ENCODE measurements at places on chromosomes 12 and 14.

DNA sequence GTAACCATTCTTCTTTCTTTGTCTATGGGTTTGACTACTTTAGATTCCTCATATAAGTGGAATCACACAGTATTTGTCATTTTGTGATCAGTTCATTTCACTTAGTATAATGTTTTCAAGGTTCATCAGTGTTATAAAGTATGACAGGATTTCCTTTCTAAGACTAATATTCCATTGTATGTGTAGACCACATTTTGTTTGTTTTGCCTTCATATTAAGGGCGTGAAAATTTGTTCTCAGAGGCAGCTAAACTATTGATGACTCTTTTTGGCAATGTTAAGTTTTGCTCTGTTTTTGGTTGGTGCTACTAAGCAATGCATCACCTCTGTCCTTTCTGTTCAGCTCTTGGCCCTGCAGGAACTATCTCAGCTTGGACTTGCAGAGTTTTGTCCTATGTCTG is 1.7 kb upstream of the KLRG1 start:
- DNase-seq, result no peak

DNA sequence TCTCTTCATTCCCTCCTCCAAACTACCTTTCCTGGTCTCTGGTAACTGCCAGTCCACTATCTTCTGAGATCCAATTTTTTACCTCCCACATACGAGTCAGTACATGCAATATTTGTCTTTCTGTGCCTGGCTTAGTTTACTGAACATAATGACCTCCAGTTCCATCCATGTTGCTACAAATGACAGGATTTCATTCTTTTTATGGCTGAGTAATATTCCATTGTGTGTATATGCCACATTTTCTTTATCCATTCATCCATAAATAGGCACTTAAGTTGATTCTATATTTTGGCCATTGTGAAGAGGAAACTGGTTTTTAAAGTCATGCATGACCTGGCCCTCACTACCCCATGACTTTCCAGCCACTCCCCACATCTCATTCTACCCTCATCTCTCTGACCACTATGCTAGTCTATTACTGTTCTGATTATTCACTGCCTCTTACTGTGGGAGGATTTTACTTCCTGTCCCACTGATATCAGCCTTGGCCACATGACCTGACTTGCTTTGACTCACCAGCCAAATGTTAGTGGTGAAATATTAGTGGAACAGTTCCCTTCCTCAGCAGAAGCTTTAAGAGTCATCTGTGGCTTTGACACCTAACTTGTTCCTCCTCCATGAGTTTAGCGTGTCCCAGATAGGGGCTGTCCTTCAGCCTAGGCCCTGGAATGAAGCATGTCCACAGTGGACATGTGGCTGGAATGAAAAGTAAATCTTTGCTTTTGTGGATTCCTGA is 52.2 kb downstream of the GOLGA5 start:
- peak; percentile 45 for DNase-seq

GRCh38 chr12:31207799-31208465 is 118.0 kb downstream of the SINHCAF start:
- no peak for DNase-seq

DNA sequence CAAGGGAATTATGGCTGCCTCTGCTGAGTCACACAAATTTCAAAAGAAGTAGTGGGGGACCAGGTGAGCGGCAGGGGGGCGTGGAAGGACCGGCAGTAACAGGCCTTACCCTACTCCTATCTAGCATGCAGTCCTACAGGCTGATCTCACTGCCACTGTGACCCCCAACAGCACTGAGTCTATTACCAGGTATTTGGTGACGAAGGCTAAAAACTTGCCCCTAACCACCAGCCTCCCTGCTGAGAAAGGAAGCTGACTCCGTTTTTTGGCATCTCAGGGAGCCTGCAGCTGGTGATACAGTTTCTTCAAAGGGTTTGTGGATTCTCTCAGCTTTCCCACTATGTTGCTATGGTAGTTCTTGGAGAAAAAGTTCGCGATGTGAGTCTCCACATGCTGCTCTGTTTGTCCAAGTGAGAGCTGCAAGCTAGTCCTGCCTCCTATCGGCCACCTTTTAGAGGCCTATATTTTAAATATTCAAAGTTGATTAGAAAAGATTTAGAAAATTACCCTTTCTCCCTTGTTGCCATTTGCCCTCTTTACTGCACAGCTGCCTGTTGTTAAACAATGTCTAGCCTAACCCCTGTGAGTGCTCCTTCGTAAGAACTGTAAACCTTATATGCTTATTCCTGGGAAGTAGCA is 57.1 kb upstream of the SLCO1B1 start:
- DNase-seq, result no peak

DNA sequence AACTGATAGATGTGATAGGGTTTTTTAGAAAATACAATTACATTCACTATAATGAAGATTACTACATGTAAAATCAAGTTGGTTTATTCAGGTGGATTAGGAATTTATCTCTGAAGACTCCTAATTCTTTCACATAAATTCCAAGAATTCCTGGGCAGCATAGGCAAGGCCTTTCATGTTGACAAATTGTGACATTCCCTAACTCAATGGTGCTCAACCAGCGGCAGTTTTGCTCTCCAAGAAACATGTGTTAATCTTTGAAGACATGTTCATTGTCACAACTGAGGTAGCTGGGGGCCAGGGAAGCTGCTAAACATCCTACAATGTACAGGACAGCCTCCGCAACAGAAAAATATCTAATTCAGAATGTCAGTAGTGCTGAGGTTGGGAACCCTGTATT is 46.3 kb downstream of the PTPRQ start:
- no peak for DNase-seq

DNA sequence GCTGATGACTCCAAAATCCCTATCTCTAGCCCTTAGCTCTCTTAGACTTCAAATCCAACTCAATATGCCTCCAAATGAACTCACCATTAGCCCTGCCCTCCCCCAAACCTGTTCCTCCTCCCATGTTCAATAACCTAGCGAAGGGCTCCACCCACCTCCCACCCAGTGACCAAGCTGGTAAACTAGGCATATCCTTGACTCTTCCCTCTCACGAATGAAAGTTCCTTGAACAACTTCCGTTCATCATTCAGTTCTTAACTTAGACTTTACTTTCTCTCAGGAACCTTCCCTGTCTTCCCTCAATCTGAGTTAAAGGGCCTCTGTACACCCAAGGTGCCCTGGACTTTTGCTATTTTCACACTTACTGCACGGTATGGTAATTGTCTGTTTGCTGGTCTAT is 1.9 kb upstream of the KLHDC1 start:
- no peak for DNase-seq

GRCh38 chr14:58537004-58537403 is 100.8 kb upstream of the DACT1 start:
- no peak for DNase-seq

- DNase-seq, result no peak
Observed at GRCh38 chr14:61559641-61560201, 135.6 kb upstream of the HIF1A start.

- DNase-seq, result no peak
Observed at GRCh38 chr12:22406627-22407026, 72.1 kb upstream of the ST8SIA1 start.

- DNase-seq, result no peak
Observed at GRCh38 chr12:108060067-108060466, 69.0 kb upstream of the WSCD2 start.

DNA sequence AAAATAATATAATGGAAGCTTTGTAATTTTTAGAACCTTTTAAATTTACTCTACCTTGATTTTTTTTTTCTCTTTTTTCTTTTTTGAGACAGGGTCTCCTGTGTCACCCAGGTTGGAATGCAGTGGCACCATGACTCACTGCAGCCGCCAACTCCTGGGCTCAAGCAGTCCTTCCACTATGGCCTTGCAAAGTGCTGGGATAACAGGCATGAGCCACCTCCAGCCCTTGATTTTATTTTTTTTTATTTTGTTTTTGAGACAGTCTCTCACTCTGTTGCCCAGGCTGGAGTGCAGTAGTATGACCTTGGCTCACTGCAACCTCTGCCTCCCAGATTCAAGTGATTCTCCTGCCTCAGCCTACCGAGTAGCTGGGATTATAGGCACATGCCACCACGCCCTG is 65.3 kb upstream of the TRAF3 start:
- no peak for DNase-seq

DNA sequence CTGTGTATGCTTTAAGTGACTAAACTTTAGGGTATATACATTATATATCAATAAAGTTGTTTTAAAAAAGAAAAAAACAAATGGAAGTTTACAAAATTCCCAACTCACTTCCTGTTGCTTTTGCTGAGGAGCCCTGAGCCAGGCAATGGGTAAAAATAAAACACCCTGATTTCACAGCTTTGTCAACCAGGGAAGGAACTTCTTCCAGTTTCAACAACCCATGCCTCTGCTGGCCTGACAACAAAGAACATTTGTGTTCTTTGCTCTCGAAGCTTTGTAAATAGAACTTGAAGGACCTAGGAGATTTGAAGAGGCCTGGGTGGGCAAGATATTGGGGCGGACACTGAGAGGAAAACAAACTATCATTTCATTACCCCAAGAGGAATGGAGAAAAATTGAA is 141.2 kb upstream of the NOS1 start:
- DNase-seq, result no peak
